ENCODE measurements at places on chromosomes 11 and 22. TPM values are rescaled to one million over a fixed set of nuclear protein-coding genes. Genes with fewer than 3 reads are reported as not detected.

Gene TYR
- total RNA-seq: not detected

Gene PRG3
- not detected for total RNA-seq

Gene E2F8
- 1.0 TPM for total RNA-seq

Gene UPK2
- total RNA-seq: 0.30 TPM

Gene DDIAS
- 4.7 TPM for total RNA-seq

Gene BTBD18
- total RNA-seq: not detected

Gene HEPHL1
- 117 TPM for total RNA-seq

Gene ELFN2
- total RNA-seq: 1.9 TPM

Gene HTR3A
- total RNA-seq: not detected

Gene SAA1
- total RNA-seq: 160 TPM

Gene ALKBH8
- total RNA-seq: 4.0 TPM

Gene CACNA1I
- total RNA-seq: under 0.01 TPM

Gene ANO9
- total RNA-seq: 9.5 TPM
